Psoas muscle (tissue), 8 donors: ENCODE measurements at places on chromosomes 5 and 9. TPM values are rescaled to one million over a fixed set of nuclear protein-coding genes. Genes with fewer than 3 reads are reported as not detected.

MUSK gene
- total RNA-seq: 5.2 TPM

F2RL2 gene
- not detected for total RNA-seq

MORN5 gene
- total RNA-seq: not detected

TAF7 gene
- 92.9 TPM for total RNA-seq

MRPL50 gene
- 12.9 TPM for total RNA-seq

SPATA31D4 gene
- not detected for total RNA-seq

PCDHA9 gene
- not detected for total RNA-seq

WNK2 gene
- total RNA-seq: 41.6 TPM

- no peak overlapping the region for H3K27ac ChIP-seq
- H3K27me3 ChIP-seq: no peaks in the 10 kb centered on the region
- no peaks in the 10 kb centered on the region for H3K4me1 ChIP-seq
- H3K36me3 ChIP-seq: no peaks in the 10 kb centered on the region
These were observed 72.7 kb downstream of the MTRR start for GRCh38 chr5:7941692-7942091.

- H3K4me3 ChIP-seq: no peak overlapping the region
- no peak for DNase-seq
- no peak overlapping the region for H3K27ac ChIP-seq
- H3K4me1 ChIP-seq: peaks cover under 1% of the 10 kb centered on the region
- peaks cover 59% of the 10 kb centered on the region for H3K36me3 ChIP-seq
These were observed 59.8 kb downstream of the PHF2 start for GRCh38 chr9:93636172-93636661.

GRCh38 chr9:115146581-115147021 lies 28.6 kb upstream of the TNC start:
- no peak for DNase-seq
- H3K27ac ChIP-seq: peak overlapping the region; percentile 9
- H3K36me3 ChIP-seq: no peaks in the 10 kb centered on the region
- H3K27me3 ChIP-seq: no peaks in the 10 kb centered on the region

GRCh38 chr5:146731909-146732659 lies 146.5 kb downstream of the PPP2R2B start:
- H3K4me3 ChIP-seq: no peak overlapping the region
- no peak overlapping the region for H3K27ac ChIP-seq
- no peaks in the 10 kb centered on the region for H3K4me1 ChIP-seq
- no peaks in the 10 kb centered on the region for H3K36me3 ChIP-seq

DNA sequence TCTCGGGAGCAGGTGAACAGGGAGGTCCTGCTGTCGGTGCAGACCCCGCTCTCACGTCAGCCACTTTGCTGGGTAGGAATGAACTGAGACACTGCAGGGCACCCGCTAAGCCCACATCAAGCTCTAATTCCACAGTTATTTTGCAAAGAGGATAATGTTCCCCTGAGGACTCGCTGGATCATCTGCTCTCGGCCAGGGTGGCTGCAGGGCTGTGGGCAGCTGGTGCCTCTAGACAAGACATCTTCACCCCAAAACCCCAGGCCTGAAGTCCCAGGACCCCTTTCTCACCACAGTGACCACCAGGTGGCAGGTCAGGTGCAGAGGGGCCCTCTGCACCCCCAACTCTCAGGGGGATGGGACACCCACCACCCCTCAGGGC lies 135.1 kb upstream of the PPP1R26 start:
- no peak overlapping the region for H3K4me3 ChIP-seq
- no peak overlapping the region for H3K27ac ChIP-seq
- H3K36me3 ChIP-seq: no peaks in the 10 kb centered on the region
- H3K27me3 ChIP-seq: peaks cover 12% of the 10 kb centered on the region

DNA sequence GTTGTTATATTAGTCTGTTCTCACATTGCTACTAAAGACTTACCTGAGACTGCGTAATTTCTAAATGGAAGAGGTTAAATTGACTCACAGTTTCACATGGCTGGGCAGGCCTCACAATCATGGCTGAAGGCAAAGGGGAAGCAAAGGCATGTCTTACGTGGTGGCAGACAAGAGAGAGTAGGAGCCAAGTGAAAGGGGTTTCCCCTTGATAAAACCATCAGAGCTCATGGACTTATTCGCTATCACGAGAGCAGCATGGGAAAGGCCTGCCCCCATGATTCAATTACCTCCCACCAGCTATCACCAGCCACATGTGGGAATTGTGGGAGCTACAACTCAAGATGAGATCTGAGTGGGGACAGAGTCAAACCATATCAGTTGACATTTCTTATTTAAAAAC lies 374.5 kb upstream of the RORB start:
- H3K27me3 ChIP-seq: no peaks in the 10 kb centered on the region
- H3K27ac ChIP-seq: no peak overlapping the region
- no peaks in the 10 kb centered on the region for H3K4me1 ChIP-seq
- H3K36me3 ChIP-seq: no peaks in the 10 kb centered on the region
- DNase-seq: no peak
- H3K4me3 ChIP-seq: no peak overlapping the region

DNA sequence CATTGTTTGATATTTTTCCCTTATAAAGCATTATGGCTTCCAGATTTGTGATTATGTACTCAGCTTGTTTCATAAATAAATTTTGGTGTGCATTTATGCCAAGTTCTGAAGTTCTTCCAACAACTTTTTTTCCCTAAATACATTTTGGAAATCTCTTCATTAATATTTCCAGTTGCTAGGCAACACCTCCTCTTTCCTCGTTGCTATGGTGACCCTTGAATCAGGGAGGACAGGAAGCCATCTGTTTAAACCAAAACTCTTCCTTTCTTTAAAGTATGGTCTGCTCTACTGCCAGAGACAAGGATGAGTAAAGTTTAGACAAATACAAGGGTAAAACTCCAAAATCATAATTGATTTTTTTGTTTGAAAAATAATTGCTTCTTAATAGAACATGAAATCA lies 779.3 kb downstream of the CDH9 start:
- H3K27me3 ChIP-seq: no peaks in the 10 kb centered on the region
- no peaks in the 10 kb centered on the region for H3K36me3 ChIP-seq
- no peak overlapping the region for H3K27ac ChIP-seq

DNA sequence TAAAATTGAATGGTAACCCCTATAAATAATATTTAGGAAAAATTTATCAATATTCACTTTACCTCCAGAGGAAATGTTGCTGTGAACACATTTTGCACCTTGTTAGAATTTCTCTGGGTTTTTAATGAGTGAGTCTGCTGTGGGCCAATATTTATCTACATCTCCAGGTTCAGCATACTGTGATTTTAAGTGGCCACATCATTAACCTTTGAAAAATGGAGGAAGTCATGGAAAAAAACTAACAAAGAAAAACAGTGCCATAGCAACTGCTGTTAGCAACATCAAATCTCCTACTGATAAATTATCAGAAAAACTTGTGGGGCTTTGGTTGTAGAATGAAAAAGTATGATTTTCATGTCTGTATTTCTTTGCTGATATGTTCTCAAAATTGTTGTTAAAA lies 55.0 kb downstream of the CD180 start:
- H3K27ac ChIP-seq: no peak overlapping the region
- H3K36me3 ChIP-seq: peaks cover 97% of the 10 kb centered on the region
- no peaks in the 10 kb centered on the region for H3K4me1 ChIP-seq
- no peak overlapping the region for H3K4me3 ChIP-seq
- DNase-seq: no peak

GRCh38 chr5:110823571-110823970 lies 84.8 kb downstream of the SLC25A46 start:
- H3K27ac ChIP-seq: no peak overlapping the region
- DNase-seq: no peak
- no peaks in the 10 kb centered on the region for H3K4me1 ChIP-seq
- no peaks in the 10 kb centered on the region for H3K27me3 ChIP-seq
- H3K36me3 ChIP-seq: no peaks in the 10 kb centered on the region
